ENCODE measurements at places on chromosomes 3 and 15.

GRCh38 chr3:53155760-53156159 lies 5.2 kb upstream of the PRKCD start:
- DNase-seq: no peak

- DNase-seq: no peak
These were observed 23.7 kb downstream of the LRRK1 start for GRCh38 chr15:100942656-100943425.

GRCh38 chr15:66006986-66007385 lies 137.7 kb downstream of the RAB11A start:
- DNase-seq: peak; percentile 33

- no peak for DNase-seq
These were observed 190.8 kb downstream of the SUCLG2 start for GRCh38 chr3:67463656-67464055.

DNA sequence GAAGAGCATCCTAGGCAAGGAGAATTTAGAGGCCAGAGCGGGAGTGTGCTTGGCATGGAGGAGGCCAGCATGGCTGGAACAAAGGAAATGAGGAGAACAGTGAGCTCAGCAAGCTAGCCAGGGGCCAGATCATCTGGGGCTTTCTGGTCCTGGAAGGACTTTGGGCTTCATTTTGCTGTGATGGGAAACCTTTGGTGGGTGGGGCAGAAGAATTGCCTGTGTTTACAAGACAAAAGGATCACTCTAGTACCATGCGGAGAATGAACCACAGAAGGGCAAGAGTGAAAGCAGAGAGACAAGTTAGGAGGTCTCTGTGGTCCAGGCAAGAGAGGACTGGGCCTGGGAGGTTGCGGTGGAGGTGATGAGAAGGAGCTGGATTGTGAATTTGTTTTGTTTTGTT lies 61.6 kb upstream of the FOXP1 start:
- peak; percentile 73 for DNase-seq

- DNase-seq: no peak
These were observed 36.9 kb downstream of the SLC35A5 start for GRCh38 chr3:112598731-112599130.

- no peak for DNase-seq
These were observed 10.8 kb downstream of the WDR5B start for GRCh38 chr3:122405015-122405414.

DNA sequence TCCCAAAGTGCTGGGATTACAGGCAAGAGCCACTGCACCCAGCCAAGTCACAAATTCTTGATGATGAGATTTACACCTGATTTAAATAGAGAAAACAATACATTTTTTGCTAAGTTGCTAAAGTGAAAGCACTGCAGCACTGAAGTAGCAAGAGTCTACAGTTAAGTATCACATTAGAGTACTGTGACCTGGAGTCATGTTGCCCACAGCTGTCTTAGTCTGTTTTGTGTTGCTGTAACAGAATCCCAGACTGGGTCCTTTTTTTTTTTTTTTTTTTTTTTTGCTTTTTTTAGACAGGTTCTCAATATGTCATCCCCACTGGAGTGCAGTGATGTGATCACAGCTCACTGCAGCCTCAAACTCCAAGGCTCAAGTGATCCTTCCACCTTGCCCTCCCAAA lies 23.2 kb upstream of the GNB4 start:
- DNase-seq: no peak

GRCh38 chr3:154152741-154153140 lies 31.6 kb downstream of the ARHGEF26 start:
- DNase-seq: no peak

- no peak for DNase-seq
These were observed 1257.1 kb downstream of the NSUN3 start for GRCh38 chr3:95319921-95320494.

DNA sequence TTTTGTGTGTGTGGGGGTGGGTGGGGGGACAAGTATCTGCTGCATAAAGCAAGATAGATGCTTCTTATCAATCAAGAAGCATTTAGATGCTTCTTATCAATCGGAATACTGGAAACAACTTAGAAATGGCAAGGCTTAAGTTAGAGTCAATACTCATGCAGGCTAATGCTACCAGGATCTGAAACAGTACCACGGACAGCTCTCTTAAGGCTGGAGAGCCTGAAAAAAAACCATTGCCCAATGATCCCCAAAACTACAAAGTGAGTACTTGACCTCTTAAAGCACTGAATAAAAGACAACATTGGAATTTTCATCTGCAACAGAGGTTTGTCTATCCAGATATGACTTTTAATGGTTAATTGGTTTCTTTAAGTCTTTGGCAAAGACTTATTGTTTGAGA lies 262.3 kb downstream of the GAP43 start:
- no peak for DNase-seq

GRCh38 chr3:63921741-63922482 lies 9.7 kb upstream of the SCAANT1 start:
- DNase-seq: no peak

- peak; percentile 49 for DNase-seq
These were observed 33.5 kb downstream of the ZBTB38 start for GRCh38 chr3:141401573-141402475.

GRCh38 chr3:20905210-20905805 lies 719.3 kb upstream of the SGO1 start:
- no peak for DNase-seq

GRCh38 chr3:66215106-66215505 lies 5.7 kb upstream of the SLC25A26 start:
- DNase-seq: no peak

DNA sequence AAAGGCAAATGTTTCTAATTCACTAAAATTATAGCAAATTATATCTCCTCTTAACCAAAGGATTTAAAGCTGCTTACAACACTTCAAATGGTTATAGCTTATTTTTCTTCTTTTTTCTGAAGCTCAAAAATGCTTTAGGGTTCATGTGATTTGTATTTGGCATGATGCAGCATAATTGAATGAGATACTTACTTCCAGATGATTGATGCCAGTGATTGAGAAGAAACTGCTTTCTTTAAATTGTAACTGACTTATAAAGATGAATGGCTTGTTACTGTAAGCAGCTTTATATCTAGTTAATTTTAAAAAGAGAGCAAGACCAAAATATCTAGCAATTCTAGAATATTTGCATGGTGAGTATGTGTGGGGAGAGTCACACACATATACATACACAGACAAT lies 270.7 kb upstream of the THRB start:
- DNase-seq: no peak

GRCh38 chr15:74824976-74825375 lies 1.5 kb upstream of the CPLX3 start:
- DNase-seq: no peak

- DNase-seq: no peak
These were observed 39.4 kb downstream of the CHST14 start for GRCh38 chr15:40510201-40510600.

DNA sequence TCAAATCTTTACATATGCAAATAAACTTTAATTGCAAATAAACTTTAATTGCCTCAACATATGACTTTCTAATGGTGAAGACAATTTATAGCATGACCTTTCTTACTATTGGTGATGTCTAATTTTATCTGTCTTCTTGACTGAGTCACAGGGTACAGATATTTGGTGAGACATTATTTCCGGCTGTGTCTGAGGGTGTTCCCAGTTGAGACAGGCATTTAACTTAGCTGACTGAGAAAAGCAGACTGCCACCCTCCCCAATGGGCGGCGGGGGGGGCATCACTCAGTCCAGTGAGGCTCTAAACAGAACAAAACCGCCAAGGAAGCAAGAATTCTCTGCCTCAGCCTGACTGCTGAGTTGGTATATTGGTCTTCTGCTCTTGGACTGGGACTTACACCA lies 160.0 kb downstream of the TBL1XR1 start:
- DNase-seq: no peak

- DNase-seq: no peak
These were observed 103.6 kb upstream of the TBL1XR1 start for GRCh38 chr3:177300842-177301241.

DNA sequence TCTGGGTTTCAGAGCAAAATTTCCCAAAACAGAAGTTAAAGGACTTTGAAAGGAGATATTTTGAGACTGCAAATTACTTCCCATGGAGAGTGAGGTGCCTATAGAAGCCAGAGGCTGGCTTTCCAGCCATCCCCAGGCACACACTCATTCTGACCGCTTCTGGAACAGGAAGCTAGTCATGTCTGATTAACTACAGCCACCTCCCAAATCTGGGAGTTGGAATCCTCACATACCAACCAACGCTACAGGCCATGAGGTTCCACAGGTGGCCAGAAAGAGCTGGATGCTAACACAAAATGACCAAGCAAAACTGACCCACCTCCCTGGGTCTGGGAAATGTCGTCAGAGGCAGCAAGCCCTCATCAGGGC lies 87.2 kb downstream of the SNRK start:
- no peak for DNase-seq

DNA sequence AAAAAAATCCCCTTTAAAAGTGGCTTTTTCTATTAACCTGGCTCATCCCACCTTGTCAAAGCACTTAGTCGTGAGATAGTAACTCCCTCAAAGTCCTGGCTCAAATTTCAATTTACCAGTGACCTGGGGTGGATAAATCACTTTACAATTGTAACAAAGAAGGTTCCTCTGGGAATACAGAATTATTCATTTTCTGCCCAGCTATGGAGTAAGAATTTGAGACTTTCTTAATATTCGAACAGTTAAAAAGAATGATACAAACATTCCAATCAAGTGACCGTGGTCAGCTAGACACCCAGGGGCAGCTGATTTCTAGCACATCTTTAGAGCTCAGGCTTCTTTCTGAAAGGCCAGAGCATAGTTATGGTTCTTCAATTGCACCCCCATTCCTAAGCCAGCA lies 291.0 kb upstream of the TGFBR2 start:
- no peak for DNase-seq

DNA sequence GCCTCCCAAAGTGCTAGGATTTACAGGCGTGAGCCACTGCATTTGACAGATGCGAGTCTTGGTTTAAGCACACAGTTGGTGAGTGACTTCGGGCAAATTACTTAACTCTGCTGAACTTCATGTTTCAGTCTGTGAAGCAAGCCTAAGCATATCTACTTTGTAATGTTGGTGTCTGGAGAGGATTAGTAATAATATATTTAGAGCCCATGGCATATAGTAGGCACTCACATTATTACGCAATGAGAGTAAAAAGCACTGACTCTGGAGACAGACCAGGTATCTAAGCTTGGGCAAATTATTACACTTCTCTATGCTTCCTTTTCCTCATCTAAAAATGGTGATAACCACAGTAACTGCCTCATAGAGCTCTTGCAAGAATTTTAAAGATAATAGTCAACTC lies 208.7 kb upstream of the P2RY1 start:
- no peak for DNase-seq

GRCh38 chr15:52150043-52150825 lies 37.7 kb upstream of the BCL2L10 start:
- DNase-seq: no peak

- DNase-seq: no peak
These were observed 48.4 kb downstream of the DTWD1 start for GRCh38 chr15:49669288-49669687.

All from ELF-1 (cell line).